HT-29 (cell line): ENCODE measurements at places on chromosomes 1 and 21. TPM values are rescaled to one million over a fixed set of nuclear protein-coding genes. Genes with fewer than 3 reads are reported as not detected.

DNA sequence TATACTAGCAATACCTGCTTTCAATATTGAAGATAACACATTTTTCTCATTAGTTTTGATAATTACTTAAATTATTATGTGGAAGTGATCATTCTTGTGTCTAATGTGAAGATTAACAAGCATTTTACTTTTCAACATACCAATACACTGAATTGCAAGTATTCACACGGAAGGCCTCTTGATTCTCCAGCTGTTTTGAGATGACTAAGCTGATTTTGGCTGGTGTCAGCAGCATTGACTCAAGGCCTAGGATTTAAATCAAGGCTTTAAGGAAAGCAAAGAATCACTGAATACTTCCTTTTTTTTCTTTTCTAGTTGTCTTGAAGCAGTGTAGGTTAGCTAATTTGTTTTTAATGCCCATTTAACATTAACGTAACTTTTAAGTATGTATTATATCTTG lies 373.7 kb downstream of the SRGAP2C start:
- DNase-seq: no peak

Gene CENPF
- 25.6 and 33.1 TPM in 2 replicates for total RNA-seq

Gene TNFAIP8L2
- total RNA-seq: not detected in 2 replicates

Gene FCRL6
- not detected in 2 replicates for total RNA-seq

GRCh38 chr1:114218361-114219171 lies 64.9 kb upstream of the SYT6 start:
- no peak for DNase-seq

Gene DNAJC28
- 0.20 and 0.42 TPM in 2 replicates for total RNA-seq

GRCh38 chr1:204345941-204346645 lies 13.6 kb downstream of the PLEKHA6 start:
- DNase-seq: no peak

- no peak for DNase-seq
These were observed 5.5 kb upstream of the CD244 start for GRCh38 chr1:160868141-160868540.

Gene DNASE2B
- not detected in 2 replicates for total RNA-seq

GRCh38 chr1:197063212-197063611 lies 3.8 kb downstream of the F13B start:
- no peak for DNase-seq

Gene CFHR3
- total RNA-seq: 0.31 and 0.55 TPM in 2 replicates

GRCh38 chr1:65195495-65196417 lies 47.8 kb downstream of the AK4 start:
- no peak for DNase-seq
